ENCODE measurements at places on chromosomes 1 and 21. TPM values are rescaled to one million over a fixed set of nuclear protein-coding genes. Genes with fewer than 3 reads are reported as not detected.
A peak's percentile ranks its signal among the peaks of the same experiment; 100 is the strongest.

DNA sequence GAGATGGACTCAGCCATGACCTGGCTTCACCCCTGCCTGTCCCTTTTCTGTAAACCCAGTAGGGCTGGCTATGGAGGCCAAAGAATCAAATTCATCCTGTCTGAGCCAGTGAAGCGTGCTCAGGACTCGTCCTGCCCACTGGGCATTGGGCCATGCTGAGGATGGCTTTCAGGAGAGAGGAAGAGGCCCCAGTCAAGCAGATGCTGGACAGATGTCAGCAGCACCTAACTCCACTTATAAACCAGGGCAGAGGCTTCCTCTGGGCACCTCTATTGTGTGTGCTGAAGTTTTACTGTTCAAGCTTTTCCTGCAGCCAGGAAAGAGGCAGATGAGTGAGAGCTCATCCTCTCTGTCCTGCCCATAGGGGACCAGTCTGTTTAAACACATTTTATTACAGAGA is 97.4 kb upstream of the GCLM start:
- DNase-seq = no peak

DNA sequence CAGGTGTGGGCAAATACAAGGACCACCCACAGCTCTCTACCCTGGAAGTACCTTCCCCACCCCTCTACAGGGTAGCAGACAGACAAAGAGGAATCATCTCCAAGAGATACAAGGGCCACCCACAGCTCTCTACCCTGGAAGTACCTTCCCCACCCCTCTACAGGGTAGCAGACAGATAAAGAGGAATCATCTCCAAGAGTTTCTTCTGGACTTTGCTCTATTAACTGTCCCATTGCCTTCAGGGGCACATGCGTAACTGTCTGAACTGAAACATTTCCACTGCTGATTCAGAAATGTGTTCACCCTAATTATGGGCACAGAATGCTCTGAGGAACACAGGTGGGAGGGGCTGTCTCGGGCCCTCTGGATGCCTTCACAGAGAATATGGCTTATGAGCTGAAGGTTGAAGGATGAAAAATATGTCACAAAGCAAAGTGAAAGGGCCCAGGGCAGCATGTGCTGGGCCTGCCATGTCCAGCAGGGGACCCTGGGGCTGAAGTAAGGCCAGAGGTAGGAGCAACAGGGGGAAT is 43.9 kb downstream of the ZNF281 start:
- no peak for DNase-seq

DNA sequence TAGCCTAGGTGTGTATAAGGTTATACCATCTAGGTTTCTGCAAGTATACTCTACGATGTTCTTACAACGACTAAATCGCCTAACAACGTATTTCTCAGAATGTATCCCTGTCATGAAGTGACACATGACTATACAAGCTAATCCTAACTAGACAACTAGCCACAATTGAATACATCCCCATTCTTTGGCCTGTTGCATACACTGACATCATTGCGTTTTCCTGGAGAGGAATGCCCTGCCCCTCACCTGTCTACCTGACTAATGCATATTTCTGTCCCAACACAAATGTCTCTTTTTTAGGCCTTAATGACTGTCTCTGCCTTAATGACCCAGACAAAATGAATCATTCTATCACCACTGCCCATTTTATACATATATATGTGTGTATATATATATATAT is 8.5 kb upstream of the NFIA start:
- DNase-seq = no peak

The AMY1C gene
- not detected for total RNA-seq

GRCh38 chr1:182720463-182720862 is 36.1 kb upstream of the RGS8 start:
- no peak for DNase-seq

DNA sequence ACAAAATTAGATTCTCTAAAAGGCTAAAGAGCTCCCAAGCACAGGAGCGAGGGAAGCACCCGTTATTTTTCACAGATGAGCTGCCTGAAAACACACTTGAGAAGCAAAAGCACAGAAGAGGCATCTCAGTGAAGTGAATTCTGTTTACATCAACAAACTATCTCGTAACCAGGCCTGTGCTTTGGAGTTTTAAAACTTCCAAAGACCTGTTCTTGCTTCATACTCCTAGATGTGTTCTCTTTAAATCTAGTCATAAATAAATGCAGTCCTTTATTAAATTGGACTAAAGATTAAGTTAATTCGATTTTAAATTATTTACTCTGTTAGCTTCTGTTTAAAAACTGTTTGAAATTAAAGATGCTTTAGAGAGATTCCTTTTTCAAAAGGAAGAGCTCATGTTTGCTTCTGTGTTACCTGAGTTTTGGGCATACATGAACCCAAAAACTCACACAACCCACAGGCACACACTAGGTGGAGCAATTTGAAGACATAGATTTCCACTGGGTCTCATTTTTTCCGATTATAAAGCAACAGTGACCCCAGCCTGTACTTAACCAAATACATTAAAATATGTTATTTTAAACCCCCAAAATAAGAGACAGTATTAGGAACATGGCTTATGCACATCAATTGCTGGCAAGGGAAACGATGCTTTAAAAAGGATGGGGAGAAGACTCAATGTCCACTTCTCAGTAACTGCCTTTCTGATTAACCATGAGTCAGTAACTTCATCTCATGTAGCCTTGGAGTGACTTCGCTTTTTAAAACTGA is 648.2 kb downstream of the SMYD3 start:
- DNase-seq = no peak

The LAMC1 gene
- total RNA-seq = 240 TPM

The OR14K1 gene
- total RNA-seq = not detected

GRCh38 chr1:48462716-48463302 is 9.2 kb downstream of the SPATA6 start:
- DNase-seq = no peak

GRCh38 chr21:44831227-44831860 is 13.5 kb upstream of the SUMO3 start:
- no peak for DNase-seq

DNA sequence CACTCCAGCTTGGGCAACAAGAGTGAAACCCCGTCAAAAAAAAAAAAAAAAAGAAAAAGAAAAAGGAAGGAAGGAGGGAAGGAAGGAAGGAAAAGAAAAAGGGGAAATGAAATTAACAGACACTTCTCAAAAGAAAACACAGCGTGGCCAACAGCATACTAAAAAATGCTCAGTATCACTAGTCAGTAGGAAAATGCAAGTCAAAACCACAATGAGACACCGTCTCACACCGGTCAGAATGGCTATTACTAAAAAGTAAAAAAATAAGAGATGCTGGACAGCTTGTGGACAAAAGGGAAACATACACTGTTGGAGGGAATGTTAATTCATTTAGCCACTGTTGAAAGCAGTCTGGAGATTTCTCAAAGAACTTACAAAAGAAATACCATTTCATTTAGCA is 369.5 kb upstream of the BRINP3 start:
- no peak for DNase-seq

DNA sequence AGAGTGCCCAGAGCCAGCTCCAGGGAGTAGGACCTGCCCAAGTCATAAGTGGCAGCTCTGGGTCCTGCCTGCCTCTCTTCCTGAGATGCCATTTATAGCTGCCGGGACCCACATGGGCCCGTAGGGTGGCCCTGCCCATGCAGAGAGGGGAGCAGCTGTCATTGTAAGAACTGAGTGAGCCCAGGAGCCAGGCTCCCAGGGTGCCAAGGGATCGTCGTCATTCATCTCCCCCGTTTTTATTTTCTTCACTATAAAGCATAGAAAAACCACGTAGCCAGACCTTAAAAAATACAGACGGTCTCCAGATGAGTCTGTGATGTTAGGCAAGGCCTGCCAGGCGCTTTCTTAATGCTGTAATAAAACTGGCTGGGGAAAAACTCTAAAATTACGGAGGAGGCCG is 90.7 kb downstream of the IGSF21 start:
- no peak for DNase-seq

DNA sequence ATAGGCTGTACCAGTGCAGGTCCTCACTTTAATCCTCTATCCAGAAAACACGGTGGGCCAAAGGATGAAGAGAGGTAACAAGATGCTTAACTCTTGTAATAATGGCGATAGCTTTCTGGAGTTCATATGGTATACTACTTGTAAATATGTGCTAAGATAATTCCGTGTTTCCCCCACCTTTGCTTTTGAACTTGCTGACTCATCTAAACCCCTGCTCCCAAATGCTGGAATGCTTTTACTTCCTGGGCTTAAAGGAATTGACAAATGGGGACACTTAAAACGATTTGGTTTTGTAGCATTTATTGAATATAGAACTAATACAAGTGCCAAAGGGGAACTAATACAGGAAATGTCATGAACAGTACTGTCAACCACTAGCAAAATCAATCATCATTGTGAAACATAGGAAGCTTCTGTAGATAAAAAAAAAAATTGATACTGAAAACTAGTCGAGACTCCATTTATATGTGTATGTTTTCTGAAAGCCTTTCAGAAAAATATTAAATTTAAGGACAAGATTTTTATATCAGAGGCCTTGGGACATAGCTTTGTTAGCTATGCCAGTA is 7.0 kb downstream of the SOD1 start:
- no peak for DNase-seq

DNA sequence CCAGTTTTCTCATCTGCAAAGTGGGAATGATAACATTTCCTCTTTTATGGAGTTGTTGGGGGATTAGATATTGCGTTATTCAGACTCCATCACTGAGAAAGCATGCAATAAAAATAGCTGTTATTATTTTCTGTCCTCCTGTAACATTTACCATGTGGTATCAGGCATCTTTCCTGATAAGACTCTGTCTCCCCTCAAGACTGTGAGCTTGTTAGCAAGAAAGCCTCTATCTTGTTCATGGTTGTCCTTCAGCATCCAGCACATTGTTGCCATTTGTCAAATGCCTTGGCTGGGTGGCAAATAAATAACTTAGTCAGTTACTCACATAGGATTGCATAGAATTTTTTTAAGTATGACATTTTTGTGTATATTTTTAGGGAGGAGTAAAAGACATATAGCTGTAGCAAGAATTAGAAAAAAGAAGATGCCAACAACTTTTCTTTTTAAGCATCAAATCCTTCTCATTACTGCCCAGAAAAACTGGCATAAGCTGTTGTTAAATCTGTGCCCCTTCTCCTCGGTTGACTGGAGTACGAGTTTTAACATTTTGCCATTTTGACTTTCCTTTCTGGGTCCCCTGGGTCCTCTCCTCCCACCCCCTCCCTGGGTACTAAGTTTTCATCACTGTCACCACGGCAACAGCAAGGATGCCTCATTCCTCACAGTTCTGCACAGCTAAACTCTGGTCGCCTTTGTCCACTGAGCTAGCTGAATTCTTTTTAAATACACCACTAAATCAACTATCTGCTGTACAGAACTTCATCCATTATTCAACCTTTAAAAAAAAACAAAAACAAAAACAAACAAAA is 1.0 kb upstream of the JAM2 start:
- DNase-seq = no peak

The ARHGEF16 gene
- 0.20 TPM for total RNA-seq

GRCh38 chr1:116997066-116997465 is 4.5 kb upstream of the CD101 start:
- peak; percentile 56 for DNase-seq

The SH2D5 gene
- 0.20 TPM for total RNA-seq

The ANKRD65 gene
- total RNA-seq = under 0.01 TPM

The COL9A2 gene
- 0.79 TPM for total RNA-seq

DNA sequence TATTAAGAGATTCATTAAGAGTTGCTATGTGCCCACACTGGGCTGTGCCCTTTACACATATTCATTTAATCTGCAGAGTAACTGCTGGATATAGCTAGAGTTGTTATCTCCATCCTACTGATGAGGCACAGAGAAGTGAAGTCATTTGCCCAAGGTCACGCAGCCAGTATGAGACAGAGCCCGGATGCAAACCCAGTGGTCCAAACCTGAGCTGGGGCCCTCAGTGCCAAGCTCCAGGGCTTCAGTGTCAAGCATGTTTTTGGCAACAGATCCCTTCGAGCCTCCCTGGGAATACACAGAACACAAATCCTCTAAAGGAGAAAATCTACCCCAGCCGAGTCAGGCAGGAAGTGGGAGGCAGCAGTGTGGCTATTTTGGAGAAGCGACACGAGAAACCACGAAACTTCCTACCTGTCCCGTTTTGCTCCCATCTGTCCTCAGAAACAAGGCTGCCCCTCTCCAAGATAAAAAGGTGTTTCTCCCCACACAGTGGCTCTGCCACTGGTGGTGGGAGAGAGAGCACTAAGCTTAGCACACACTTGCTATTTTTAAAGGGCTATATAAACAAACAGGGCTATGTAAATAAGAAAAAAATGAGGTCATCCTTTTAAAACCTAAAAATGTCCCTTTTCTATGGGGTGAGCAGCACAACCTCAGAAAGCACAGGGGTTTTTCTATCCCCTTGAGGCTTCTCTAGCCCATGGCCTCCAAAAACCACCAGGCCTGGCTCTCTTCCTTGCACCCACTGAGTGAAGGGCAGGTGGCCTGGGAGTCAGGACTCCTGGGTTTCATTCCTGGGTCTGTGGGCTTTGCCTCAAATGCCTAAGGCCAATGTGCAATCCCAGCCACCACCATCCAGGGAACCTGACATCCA is 138.6 kb upstream of the EDN2 start:
- DNase-seq = no peak

- peak; percentile 9 for DNase-seq
These were observed 203.5 kb upstream of the ZNHIT6 start for GRCh38 chr1:85911742-85912141.

- no peak for DNase-seq
These were observed 112.5 kb upstream of the SLC44A3 start for GRCh38 chr1:94707321-94708298.

DNA sequence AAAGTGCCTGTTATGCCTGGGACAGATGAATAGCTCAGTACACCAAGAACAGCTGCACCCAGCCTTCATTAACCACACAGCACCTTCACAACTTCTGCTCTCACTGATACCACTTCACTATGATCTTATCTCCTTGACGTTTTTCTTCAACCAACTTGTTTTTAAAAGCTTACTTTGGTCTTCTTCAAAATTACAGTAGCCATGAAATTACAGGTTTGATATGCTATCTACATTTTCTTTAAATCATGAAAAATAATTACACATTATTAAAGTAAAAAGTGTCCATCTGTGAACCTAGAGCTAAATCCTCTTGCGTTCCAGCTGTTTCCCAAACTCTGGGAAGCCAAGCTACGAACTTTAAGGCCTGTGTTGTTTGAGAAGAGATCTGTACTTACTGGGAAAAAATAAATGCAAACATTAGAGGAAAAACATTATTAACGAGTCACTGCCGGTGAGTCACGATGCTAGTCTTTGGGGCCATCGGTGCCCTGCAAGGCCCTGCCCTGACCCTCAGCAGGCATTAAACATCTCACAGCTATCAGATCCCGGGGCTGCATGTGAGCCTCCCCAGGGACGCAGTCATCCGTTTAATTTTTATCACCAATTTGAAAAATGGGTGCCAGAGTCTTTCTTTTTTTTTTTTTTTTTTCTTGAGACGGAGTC is 56.3 kb upstream of the GPR153 start:
- DNase-seq = peak; percentile 70

The RTCA gene
- total RNA-seq = 27.0 TPM

Measured in lung microvascular endothelial cell (primary cell).